ENCODE measurements at places on chromosomes 1 and 21. TPM values are rescaled to one million over a fixed set of nuclear protein-coding genes. Genes with fewer than 3 reads are reported as not detected.
A peak's percentile ranks its signal among the peaks of the same experiment; 100 is the strongest.

GBP6 gene
- total RNA-seq = not detected

LTN1 gene
- 31.0 TPM for total RNA-seq

DNA sequence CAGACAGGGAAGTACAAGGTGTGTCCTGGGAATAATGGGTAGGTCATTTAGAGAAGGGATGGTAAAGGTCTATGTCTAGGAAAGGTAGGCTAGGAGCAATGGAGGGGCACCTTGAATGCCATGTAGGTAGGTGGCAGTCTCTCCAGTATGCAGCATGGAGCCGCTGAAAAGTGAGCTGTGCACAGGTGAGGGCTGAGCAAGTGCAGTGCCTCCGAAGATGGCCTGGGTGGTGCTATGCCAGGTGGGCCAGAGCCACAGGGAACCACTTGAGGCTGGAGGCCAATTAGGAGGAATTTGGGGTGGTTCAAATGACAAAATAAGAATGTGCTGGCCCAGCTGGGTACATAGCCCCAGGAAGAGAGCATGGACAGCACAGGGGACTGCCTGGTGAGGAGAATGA, 25.0 kb downstream of the RNU5D-1 start:
- DNase-seq = no peak

GRCh38 chr1:9471679-9472078, 67.6 kb upstream of the SLC25A33 start:
- no peak for DNase-seq

DNA sequence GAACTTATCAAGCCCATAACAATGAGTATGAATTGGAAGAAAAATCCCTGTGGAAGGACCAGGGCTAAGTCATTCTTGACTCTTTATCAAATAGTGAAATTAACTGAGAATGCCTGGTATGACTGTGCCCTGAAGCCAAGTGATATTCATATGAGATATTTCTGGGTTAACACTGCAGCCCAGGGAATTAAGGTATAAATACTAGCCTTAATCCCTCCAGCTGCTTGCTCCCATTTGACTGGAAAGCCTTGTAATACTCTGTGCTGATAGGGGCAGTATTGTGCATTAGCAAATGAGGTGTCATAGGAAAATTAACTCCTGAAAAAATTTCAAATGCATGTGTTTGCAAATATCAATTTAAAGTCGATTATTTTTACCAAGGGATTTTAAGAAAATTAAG, 568.8 kb downstream of the LMO4 start:
- DNase-seq = no peak

GRCh38 chr1:37124501-37124900, 90.2 kb upstream of the GRIK3 start:
- no peak for DNase-seq

GRCh38 chr1:26025517-26025916, 3.9 kb downstream of the EXTL1 start:
- DNase-seq = no peak

AMY1C gene
- not detected for total RNA-seq

DNA sequence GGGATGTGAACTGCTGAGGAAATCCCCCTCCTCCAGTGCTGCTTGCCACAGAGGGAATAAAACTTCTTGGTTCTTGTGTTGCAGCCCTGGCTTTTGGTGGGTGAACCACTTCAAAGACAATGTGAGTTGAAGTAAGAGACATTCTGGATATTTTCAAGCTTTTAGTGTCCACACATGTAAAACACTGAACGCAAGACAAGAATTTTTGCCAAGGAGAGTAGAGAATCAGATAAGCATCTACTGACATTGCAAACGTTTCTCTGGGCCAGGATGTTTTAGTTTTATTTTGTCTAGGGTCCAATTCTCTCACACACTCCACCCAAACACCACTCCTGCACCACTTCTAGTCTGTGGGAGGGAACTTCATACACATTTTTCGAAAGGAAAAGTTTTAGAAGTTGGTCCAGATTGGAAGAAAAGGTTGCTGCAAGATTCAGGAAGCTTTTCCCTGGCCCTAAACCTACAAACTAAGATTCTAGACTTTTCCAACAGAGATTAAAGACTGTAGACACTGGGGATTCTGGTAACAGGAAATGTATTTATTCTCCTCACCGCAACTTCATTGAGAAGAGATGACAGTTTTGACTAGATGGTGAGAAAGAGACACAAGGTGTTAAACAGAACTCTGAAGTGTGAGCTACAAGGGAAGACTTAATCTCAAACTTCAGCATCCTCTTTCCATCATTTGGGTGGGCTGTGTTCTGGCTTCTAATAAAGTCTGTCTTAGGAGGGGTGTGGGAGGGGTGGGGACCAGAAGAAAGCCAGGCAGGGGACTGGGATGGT, 16.1 kb downstream of the FASLG start:
- DNase-seq = no peak

DNA sequence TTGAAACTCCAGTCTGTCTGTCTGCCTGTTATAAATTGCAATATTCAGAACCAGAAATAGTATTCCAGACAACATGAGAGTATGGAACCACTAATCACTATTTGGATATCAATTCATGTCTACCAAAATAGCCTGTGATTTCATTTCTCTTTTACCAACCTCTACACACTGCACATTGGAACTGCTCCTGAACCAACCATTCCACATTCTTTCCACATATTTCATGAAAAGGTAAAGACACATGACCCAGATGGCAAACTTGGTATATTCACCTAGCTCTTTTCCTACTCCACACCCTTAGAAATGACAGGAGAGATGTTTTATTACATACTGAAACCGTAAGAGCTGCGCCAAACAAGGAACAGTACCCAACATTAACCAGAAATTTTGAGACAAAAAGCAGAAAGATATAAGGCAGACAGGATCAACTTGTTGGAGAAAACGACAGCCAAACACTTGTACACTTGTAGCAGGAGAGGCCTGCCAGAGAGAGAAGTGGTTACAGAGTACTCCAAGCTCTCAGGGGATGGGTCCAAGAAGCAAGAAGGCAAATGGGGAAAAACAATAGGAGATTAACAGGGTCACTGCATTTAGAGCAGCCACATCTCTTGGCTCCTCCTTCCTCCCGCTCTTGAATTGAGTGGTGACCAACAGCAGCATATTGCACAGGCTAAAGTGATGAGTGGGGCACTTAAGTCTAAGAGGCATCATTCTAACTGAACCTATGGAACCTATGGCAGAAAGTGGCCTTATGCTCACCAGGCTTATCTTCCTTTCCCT, 148.7 kb downstream of the SETD4 start:
- DNase-seq = no peak

OLIG2 gene
- not detected for total RNA-seq

GRCh38 chr1:21317690-21318043, 27.4 kb upstream of the ECE1 start:
- DNase-seq = no peak

POLR3C gene
- total RNA-seq = 78.6 TPM

- no peak for DNase-seq
These were observed 281.6 kb downstream of the BRINP3 start for GRCh38 chr1:190196020-190196419.

DNA sequence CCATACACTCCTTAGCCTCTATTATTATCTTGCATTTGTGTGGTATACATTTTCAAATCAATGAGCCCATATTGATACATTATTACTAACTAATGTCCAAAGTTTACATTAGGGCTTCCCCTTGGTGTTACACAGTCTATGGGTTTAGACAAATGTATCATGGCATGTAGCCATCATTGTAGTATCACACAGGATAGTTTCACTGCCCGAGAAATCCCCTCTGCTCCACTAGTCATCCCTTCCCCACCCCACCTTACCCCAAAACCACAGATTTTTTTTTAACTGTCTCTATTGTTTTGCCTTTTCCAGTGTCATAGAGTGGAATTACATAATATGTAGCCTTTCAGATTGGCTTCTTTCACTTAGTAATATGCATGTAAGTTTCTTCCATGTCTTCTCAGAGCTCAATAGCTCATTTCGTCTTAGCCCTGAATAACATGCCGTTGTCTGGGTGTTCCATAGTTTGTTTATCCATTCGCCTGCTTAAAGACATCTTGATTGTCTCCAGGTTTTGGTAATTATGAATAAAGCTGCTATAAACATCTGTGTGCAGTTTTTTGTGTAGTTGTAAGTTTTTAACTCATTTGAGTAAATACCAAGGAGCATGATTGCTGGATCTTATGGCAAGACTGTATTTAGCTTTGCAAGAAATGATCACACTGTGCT, 86.4 kb upstream of the LYST start:
- no peak for DNase-seq

DNA sequence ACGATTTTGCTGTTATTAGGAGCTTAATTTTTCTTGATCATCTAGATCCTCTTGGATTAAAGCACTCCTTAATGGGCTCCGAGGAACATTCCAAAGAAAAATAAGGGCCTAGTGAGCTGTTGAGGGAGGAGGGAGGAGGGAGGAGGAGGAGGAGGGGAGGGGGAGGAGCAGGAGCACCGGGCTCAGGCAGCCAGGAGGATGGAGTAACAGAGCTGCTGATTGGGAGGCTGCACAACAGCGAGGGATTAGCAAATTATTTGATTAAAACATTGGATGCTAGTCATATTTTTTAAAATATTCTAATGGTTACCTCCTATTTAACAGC, 302.1 kb upstream of the RRP15 start:
- no peak for DNase-seq

DNA sequence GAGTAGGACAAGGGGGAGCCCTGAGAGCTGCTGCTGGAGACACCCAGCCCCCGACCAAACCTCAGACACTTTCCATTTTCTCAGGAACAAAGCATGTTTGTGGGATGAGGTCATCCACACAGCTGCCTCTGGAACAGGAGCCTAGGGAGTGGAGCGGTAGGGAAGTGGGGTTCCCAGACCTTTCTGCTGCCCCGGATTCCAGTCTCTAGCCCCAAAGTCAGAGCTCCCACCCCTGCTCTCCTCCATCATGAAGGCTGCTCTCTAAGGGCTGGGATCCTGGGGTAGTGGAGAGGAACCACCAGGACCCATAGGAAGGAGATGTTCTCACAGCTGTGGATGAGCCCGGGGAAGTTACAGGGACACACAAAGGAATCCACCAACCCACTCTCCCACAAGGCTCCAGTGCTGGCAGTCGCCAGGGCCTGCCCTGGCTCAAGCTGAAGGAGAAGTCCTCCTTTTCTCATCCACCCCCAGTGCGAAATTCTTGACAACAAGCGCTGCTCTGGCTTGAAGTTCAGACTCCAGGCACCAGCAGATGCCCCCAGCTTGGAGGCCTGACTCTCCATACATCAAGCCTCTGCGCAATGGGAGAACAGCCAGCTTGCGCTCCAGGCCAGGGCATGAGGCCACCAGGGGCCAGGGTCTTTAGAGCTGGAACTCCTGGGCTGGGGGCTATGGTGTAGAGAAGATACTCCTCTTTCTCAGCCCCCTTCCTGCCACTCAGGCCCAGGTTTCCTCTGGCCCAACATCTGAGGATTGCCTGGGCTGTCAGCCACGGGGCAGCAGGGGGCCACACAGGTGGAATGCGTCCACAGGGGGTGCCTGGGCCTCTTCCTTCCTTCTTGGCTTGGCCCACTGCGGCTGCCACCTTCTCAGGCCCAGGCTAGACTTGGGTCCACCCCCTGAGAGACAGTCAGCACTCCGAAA, 4.5 kb downstream of the FHL3 start:
- peak; percentile 91 for DNase-seq

HOOK1 gene
- total RNA-seq = not detected

DNA sequence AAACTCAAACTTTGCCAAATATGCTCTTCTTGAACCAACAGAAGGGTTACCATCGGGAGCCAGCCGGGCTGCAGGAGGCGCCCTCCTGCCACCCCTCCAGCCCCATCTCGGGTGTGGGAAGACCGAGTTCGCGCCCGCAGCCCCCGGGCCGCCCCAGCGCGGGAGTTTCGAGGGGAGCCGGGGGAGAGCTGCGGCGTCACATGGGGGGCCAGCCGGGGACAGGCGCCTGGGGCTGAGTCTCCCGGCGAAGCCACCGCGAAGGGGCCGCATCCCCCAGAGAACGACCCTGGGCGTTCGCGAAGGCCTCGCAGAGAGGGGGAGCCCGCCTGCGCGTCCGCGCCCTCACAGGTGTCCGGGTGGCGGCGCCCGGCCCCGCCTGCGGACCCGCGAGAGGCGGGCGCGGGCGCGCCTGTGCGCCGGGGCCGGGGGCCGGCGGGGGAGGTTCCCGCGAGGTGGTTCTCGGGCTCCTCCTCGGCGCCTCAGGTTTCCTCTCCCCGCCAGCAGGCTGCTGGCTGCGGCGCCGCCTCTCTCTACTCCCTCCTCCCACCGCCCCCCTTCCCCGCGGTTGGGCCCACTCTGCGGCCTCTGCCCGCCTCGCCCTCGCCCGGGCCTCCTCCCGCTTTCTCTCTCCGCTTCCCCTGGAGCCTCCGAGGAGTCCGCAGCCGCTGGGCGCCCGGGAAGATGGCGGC, at the start of gene RAVER2:
RAVER2 (plus strand) TSS at position 584 of the 689 bp plus-strand sequence; CDS start at position 682, 98 bp downstream.
- DNase-seq = peak; percentile 47

PDE4B gene
- 12.4 TPM for total RNA-seq

PLPPR4 gene
- total RNA-seq = 10.3 TPM

- no peak for DNase-seq
These were observed 10.2 kb downstream of the COL6A1 start for GRCh38 chr21:45991606-45992300.

DNA sequence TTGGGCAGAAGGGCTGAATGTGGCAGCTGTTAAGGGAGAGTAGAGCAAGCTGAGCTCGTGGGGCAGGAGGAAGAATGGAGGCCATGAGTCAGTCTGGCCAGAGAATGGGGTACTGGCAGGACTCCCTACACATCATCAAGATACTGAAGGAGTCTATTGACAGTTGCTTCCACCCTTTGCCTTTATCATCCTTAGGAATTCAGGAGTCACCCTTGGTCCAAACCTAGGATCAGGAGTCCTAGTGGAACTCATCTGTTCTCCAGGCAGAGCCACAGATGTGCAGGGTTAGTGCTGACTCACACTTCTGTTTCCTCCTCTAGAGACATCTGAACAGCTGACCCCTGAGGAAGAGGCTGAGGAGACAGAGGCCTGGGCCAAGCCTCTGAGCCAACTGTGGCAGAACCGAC, 18.7 kb upstream of the ST3GAL3 start:
- DNase-seq = no peak

DNA sequence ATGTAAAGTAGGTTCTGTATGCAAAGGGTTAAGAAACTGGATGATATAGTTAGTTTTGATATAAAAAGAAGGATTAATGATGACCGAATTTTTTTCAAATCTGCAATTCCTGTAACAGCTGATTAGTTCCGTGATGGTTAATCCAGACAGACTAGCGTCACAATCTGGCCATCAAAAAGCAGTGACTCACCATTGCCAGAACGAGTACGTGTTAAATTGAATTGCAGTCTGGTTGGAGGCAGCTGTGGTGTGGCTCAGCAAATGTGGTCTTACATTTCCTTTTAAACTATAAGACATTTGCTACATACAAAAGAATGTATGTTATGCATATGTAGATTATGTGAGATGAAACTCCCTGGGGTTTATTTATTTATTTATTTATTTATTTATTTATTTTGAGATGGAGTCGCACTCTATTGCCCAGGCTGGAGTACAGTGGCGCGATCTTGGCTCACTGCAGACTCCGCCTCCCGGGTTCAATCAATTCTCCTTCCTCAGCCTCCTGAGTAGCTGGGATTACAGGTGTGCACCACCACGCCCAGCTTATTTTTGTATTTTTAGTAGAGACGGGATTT, 139.8 kb downstream of the RYR2 start:
- no peak for DNase-seq

DNA sequence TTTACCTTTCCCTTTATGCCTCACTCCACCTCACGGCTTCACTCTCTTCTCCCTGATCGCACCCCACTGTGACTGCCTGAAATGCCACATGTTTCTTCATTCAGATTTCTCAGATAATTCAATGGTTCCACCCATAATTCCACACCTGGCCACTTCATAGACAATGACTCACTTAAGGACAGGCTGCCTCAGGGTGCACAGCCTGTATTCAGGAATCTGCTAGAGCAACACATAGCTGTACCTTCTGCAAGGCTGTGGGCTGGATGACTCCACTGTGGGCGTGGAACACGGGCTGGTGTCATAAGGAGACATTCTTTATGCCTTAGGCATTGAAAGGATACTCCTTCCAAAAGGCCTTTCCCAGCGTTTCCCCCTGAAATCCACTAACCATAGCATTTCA, 36.1 kb downstream of the L1TD1 start:
- no peak for DNase-seq

Measured in SJSA1 (cell line).